Calu3 (cell line): ENCODE measurements at places on chromosomes 11 and 22. TPM values are rescaled to one million over a fixed set of nuclear protein-coding genes. Genes with fewer than 3 reads are reported as not detected.

The PYGM gene
- total RNA-seq, result 1.4 and 1.8 TPM in 2 replicates

The OR5M10 gene
- not detected in 2 replicates for total RNA-seq

The GPHA2 gene
- not detected in 2 replicates for total RNA-seq

GRCh38 chr11:123338266-123338800 lies 91.7 kb upstream of the GRAMD1B start:
- DNase-seq, result no peak

DNA sequence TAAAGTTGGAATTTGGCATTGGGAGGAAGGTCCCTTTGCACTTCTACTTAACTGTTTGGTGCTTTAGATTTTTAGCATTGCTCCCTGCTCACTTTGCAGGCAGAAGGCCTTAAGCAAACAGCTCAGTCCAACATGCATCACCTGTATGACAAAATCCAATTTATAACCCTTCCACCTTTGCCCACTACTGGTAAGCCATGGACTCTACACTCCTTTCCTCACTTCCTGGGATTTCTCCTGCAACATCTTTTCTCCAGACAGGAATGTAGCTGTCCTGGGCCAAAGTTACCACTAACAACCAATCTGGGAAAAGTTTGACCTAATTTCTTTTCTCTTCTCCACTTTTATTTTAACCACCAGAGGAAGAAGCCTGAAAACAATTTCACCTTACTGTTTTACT lies 1.8 kb upstream of the OR2D2 start:
- no peak for DNase-seq

The PTPRCAP gene
- 0.51 and 1.3 TPM in 2 replicates for total RNA-seq
